Activated T-helper 17 cell treated with anti-CD3 and anti-CD28 coated beads, Interleukin-2, amount 50 U/mL, for 72 hours (primary cell): ENCODE measurements at places on chromosomes 7 and 10. TPM values are rescaled to one million over a fixed set of nuclear protein-coding genes. Genes with fewer than 3 reads are reported as not detected.
A peak's percentile ranks its signal among the peaks of the same experiment; 100 is the strongest.

GRCh38 chr10:61750943-61751471 is 88.3 kb downstream of the CABCOCO1 start:
- no peaks in the 10 kb centered on the region for H3K36me3 ChIP-seq
- no peaks in the 10 kb centered on the region for H3K27me3 ChIP-seq
- ATAC-seq = peak; percentile 89
- peak overlapping the region; percentile 58 for H3K4me3 ChIP-seq

DNA sequence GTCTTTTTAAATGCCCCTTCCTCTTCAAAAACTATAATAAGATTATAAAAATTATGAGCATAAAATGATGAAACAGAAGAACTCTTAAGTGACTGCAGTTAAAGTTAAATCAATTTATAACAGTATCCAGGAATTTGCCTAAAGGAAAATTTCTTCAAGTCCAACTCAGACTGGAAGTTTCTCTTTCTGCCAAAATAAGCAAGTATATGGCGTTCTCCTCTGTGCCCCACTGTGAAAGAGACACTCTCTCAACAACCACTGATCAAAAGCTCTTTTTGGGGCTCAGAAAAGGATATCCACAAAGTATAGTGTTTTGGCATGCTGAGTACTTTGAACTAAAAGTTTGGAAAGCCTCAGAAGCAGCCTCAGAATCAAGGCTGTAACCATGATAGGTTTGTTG is 139.9 kb downstream of the SKIDA1 start:
- peaks cover 11% of the 10 kb centered on the region for H3K27me3 ChIP-seq
- no peak overlapping the region for H3K27ac ChIP-seq
- no peak for ATAC-seq
- H3K4me1 ChIP-seq = no peaks in the 10 kb centered on the region
- no peak overlapping the region for H3K4me3 ChIP-seq

DNA sequence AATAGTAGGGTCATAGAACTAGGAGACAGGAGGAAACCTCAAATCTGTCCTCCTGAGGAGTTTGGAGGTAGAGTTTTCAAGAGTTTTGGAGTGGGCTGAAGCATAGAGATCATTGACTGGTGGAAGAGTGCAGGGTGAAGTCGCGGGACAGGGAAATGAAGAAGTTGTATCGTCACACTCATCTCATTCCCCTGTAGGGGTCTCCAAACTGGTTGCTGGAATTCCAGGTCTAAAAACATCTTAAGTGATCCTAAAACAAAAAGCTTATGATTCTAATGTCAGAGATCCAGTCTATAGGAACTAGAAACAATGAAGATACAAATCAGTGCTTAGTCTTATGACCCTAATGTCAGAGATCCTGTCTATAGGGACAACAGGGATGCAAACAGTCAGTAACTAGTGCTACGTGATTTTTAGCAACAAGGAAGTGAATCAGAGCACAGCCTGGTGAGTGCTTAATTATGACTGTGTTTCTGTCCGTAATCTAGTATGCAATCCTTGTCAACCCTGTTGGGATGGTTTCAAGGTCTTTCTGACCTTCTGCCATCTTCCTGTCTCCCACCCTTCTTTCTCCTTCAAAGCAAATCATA is 139.4 kb downstream of the SKIDA1 start:
- H3K4me3 ChIP-seq = no peak overlapping the region
- no peak overlapping the region for H3K27ac ChIP-seq
- H3K27me3 ChIP-seq = peaks cover 13% of the 10 kb centered on the region
- ATAC-seq = no peak

DNA sequence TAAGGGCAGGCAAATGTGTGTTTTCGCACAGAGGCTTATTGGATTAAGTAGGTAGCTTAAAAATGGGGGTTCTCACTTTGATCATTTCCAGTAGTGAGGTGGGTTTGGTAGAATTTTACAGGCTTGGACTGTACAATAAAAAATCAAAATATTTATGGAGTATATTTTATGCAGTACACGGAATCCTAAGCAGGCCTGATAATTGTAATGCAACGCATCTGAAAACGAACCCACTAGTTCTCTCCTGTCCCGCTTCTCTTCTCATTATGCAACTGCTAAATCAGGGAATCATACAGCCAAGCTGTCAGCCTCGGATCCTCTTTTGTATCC is 377 bp upstream of the POLR1F start:
- peak overlapping the region; percentile 98 for H3K4me3 ChIP-seq
- no peaks in the 10 kb centered on the region for H3K27me3 ChIP-seq
- peaks cover 10% of the 10 kb centered on the region for H3K4me1 ChIP-seq

SPAM1 gene
- not detected for total RNA-seq

- H3K36me3 ChIP-seq = no peaks in the 10 kb centered on the region
- no peak overlapping the region for H3K27ac ChIP-seq
- ATAC-seq = no peak
- H3K27me3 ChIP-seq = peaks cover 11% of the 10 kb centered on the region
- H3K4me3 ChIP-seq = no peak overlapping the region
Observed at GRCh38 chr10:76975126-76975525, 662.5 kb downstream of the KCNMA1 start.

TLX1 gene
- total RNA-seq = not detected

DNA sequence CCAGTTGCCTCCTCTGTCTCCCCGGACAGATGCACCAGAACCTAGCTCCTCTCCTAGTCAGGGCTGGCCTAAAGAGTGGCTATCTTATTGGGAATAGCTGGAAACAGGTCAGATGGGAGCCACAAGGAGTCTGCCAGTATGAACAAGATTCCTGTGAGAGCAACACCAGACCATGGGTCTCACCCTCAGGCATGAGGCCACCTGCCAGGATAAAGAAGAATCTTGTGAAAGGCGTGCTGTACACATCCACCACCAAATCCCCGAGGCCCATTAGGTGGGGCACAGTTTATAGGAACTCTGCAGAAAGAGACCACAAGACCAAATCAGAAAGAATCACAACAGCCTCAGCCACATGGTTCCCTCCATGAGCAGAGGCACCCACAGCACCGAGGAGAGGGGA is 325.9 kb downstream of the TNS3 start:
- no peak overlapping the region for H3K27ac ChIP-seq
- no peak for ATAC-seq
- H3K36me3 ChIP-seq = no peaks in the 10 kb centered on the region

PTN gene
- not detected for total RNA-seq

- H3K27ac ChIP-seq = no peak overlapping the region
- no peak for ATAC-seq
- no peaks in the 10 kb centered on the region for H3K27me3 ChIP-seq
- no peaks in the 10 kb centered on the region for H3K36me3 ChIP-seq
- H3K4me3 ChIP-seq = no peak overlapping the region
- H3K4me1 ChIP-seq = no peaks in the 10 kb centered on the region
Observed at GRCh38 chr10:108180878-108181277, 1016.4 kb upstream of the SORCS1 start.
